ENCODE measurements at places on chromosomes 2 and 18. TPM values are rescaled to one million over a fixed set of nuclear protein-coding genes. Genes with fewer than 3 reads are reported as not detected.

CFAP65 gene
- total RNA-seq = not detected

VWC2L gene
- not detected for total RNA-seq

BMP10 gene
- total RNA-seq = not detected

MC2R gene
- not detected for total RNA-seq

KCNS3 gene
- 20.9 TPM for total RNA-seq

SMC6 gene
- 21.6 TPM for total RNA-seq

VSNL1 gene
- 12.8 TPM for total RNA-seq

SRD5A2 gene
- not detected for total RNA-seq

CHRNA1 gene
- total RNA-seq = not detected
